RPMI8226 (cell line): ENCODE measurements at places on chromosomes 4 and X.

DNA sequence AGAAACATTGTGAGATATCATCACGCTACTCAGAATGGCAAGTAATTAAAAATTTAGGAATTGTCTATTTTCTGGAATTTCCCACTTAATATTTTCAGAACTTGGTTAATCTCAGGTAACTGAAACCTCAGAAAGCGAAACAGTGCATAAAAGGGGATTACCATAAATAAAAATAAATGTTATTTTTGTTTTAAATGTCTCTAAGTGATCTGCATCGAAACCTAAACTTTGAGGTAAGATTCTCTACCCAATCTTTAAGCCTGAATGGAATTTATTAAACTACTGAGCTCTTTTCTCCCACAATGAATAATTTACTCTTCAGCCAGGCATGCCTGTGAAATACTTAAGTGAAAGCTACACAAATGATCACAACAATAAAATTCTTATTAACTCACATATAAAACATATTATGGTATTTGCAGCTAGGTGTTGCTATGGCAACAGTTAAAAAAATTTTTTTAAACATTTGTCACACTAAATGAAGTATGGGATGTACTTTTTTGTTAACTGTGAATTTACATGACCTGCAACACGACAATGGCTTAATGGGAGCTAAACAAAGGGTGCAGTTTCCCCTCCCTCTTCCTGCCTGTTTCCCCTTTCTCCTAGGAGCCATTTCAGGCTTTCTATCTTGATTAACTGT is 220.2 kb upstream of the PRPS2 start:
- no peak for DNase-seq

DNA sequence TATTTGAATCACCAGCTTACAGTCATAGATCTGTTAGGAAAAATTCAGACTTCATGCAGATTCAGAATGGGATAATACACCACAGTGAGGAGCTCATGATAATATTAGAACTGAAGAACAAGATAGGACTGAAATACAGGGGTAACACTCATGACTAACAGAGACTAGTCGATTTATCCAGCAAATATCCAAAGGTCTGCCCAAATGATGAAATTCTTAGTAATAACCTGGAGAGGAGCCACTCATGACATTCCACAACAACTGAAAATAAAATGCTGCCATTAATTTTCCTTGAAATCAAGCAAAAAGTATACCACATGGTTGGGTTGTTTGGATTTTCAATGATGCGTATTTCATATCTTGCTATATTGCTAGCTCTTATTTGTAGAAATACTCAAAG is 903.7 kb upstream of the ADGRL3 start:
- no peak for DNase-seq

DNA sequence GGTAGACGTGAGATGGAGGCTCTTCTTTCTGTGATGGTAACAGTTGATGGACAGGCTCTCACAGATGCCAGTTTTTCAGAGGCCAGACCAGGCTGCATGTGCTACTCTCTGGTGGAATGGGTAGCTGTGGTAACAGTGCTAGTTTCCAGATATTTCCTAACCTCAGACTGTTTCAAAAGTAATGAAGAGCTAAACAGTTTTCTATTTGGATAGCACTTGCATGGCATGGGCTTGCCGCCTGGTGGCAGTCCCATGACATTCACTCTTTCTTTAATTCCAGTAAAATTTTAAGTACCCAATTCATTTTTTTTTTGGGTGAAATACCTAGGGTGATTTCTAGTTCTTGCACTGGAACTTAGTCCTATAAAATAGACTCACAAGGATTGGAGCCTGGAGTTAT is 220.2 kb upstream of the MAD2L1 start:
- no peak for DNase-seq

DNA sequence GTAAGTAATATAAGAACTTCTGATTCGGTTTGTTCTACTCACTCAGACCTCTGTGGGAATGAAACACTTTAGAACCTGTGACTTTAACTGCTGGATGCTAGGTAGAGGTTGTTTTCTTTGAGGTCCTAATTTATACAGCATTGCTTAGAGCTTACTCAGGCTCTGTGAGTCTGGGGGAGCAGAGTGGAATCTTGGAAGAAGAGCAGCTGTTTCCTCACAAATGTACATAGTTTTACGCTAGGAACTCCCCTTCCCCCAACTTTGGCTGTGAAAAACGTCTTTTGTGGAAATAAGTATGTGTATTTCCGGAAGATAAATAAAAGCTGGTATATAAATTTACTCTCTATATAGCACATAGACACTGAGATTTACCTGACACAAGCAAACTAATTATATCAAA is 141.4 kb downstream of the NAA11 start:
- DNase-seq: no peak

DNA sequence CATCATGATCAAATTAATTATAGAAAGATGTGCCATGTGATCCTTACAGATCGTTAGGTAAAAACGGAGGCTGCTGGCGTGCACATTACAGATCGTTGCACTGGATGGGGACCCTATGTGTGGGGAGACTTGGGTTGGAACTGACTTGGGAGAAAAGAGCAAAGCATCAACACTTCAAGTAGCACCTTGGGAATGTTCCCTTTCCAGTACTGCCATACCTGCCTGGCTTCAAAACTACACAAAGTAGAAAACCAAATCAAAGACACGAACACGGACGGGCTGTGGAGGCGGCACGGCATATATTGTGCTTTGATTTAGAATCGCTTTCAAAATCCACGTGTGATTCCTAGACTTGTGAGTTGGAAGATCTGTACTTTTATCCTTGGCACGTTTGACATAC is 898 bp downstream of the CMC4 start:
- DNase-seq: peak; percentile 8

DNA sequence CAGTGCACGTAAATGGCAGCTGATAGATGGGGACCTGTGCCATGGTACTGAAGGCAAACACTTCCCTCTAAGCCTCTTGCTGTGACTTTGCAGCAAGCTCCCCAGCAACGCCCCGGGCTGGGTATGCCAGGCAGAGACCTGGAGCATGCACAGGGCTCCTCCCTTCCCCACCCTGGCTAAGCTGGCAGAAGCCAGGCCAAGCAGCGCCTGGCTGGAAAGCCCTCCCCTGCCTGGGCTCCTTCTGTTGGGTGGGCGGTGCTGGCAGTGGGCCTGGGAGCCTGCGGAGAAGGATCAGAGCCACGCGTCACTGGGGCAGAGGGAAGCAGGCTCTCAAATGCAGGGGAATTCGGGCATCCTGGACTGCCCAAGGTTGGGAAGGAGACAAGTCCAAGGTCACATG is 3.6 kb downstream of the ATP2B3 start:
- DNase-seq: no peak

DNA sequence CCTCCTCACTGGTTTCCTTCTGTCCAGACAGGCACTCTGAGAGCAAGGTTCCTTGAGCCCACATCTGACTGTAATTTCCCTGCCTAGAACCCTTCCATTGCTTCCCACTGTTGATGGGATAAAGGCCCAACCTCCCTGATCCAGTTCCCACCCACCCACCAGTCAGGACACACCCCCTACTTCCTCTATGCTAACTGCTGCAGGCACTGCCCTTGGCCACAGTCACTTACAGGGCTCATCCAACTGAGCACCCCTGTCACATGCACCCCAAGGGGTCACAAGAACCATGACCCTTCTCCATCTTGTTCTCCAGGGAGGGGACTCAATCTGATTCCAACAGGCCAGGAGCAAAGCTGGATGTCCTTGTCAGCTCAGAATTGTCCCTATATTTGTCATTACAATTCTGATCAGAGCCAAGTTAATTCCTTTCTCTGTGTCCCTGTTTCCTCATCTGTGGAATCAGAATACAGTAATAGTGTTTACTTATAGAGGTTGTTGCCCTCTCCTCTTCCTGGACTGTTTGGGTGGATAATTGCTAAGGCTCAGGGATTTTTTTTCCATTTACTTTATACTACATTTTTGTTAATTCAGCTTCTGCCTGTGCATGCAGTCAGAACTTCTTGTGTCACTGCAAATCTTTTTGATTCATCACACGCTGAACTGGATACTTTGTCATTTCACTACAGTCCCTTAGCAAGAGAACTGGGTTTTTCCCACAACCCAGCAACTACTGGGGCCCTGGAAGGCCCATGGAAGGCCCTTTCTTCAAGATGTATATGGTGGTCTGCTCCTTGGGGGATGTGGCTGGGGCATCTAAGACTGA is 105.6 kb upstream of the MAMLD1 start:
- no peak for DNase-seq

DNA sequence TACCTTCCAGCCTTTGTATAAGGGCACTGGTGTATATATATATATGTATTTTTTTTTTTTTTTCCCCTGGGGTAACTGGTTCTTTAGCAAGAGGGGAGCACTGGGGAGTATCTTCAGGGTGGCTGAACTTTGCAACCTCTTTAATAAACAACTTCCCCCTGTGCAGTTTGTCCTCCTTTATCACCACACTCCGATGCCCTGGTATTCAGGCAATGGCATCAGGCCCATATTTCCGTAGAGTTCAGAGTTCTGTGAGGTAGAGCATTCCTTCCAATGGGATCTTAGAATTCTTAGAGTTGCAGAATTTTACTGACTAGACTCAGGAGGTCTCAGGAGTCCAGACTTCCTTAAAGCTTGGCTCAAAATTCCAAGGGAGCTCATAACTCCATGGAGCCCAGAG is 24.6 kb downstream of the NYX start:
- no peak for DNase-seq

GRCh38 chr4:111631215-111631999 is 513.8 kb upstream of the FAM241A start:
- peak; percentile 11 for DNase-seq

- no peak for DNase-seq
These were observed 440.0 kb downstream of the PCDH7 start for GRCh38 chr4:31160146-31160545.

DNA sequence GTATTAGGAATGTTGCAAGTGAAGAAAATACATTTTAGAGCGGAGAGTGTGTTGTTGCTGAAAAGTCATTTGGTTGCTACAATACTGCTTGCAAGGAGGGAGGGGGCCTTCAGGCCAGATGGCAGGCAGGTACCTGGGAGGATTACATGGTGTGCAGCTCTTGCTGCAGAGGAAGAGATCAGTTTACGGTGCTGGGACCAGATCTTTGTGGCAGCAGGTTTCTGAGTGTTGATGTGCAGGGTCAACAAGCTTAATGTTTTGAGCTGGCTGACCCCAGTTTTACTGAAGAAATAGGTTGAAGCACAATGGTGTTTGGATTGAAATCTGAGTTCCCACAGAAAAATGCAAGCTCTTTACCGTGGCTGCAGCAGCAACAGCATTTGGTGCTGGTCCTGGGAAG is 96.4 kb upstream of the DDIT4L start:
- DNase-seq: no peak

- DNase-seq: no peak
These were observed 26.3 kb downstream of the SORCS2 start for GRCh38 chr4:7218686-7219085.

GRCh38 chrX:77786365-77786680 is 307 bp upstream of the ATRX start:
- DNase-seq: no peak

DNA sequence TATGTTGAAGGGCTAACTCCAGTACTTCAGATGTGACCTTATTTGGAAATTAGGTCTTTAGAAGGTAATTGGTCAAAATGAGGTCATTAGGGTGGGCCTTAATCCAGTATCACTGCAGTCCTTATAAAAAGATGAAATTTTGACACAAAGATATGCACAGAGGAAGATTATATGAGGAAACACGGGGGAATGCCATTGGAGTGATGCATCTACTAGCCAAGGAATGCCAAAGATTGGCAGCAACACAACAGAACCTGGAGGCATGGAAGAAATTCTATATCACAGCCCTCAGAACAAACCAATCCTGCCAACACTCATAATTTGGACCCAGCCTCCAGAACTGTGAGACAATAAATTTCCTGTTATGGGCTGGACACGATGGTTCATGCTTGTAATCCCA is 17.6 kb downstream of the TRIM61 start:
- DNase-seq: no peak

GRCh38 chr4:38091636-38092035 is 131.4 kb downstream of the PTTG2 start:
- DNase-seq: peak; percentile 88

DNA sequence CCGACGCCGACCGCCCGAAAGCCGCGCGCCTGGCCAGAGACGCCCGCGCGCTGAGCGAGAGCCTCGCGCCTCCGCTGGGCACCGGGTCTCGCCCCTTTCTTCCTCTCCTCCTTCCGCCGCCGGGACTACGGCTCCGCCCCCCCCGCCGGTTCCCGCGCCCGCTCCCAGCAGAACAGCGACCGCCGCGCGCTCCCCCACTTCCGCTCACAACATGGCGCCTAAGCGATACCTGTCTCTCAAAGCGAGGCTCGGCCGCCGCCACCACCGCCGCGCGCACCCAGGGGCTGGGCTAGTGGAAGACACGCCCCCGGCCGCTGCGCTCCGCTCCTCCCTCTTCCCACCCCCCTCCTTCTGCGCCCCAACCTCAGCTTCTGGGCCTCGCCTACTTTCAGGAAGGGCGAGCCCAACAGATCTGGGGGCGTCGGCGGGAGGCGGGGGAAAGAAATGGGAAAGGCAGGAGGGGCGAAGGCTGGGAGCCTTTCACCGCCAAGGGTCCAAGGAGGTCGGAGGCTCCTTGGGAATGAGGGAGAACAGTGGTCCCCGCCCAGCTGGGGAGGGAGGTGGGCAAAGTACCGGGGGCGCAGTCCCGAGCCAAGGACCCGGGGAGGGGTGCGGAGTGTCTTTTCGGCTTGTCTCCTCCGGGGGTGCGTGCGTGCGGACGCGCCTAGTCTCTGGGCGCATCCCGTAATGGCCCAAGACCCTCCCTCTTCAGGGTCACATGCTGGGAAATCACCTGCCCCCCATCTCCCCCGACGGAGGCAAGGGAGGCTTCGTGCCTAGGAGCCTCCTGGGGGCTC is at the start of gene RPS6KA3:
TSS of gene RPS6KA3 (minus strand) at position 100 of the 797 bp plus-strand sequence. CDS start 277 bp downstream, outside the sequence.
- DNase-seq: peak; percentile 89

- DNase-seq: no peak
These were observed 466.3 kb upstream of the FAM241A start for GRCh38 chr4:111678908-111679307.

- no peak for DNase-seq
These were observed 110.9 kb downstream of the HDAC8 start for GRCh38 chrX:72461766-72462165.

- peak; percentile 83 for DNase-seq
These were observed at the start of gene HUWE1 for GRCh38 chrX:53686151-53686885. Gene HUWE1 (minus strand): TSS chrX:53686719. CDS start chrX:53654107, 32,612 bp downstream.

DNA sequence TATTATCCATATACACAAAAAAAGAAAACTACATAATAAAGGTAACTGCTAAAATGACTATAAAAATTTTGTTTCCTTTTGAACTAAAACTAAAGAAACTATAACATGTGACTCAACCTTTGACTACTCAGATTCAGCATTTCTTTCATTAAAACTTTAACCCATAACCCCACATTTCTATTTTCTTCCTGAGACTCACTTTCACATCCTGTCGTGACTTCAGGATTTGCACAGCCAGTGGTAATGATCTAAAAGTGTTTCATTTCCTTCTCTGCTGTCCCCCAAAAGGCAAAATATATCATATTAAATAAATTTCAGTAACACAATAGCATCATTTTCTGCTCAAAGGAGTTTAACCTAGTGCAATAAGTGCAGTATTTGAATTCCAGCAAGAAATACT is 1022.4 kb upstream of the DIAPH2 start:
- DNase-seq: no peak

- no peak for DNase-seq
These were observed 117.4 kb upstream of the NALF2 start for GRCh38 chrX:69386681-69387080.
